ENCODE measurements at places on chromosomes 3 and 15.
A peak's percentile ranks its signal among the peaks of the same experiment; 100 is the strongest.

- no peak for DNase-seq
These were observed 108.1 kb upstream of the CCDC54 start for GRCh38 chr3:107269136-107269535.

- no peak for DNase-seq
These were observed 1.5 kb downstream of the SLITRK3 start for GRCh38 chr3:165194511-165195240.

DNA sequence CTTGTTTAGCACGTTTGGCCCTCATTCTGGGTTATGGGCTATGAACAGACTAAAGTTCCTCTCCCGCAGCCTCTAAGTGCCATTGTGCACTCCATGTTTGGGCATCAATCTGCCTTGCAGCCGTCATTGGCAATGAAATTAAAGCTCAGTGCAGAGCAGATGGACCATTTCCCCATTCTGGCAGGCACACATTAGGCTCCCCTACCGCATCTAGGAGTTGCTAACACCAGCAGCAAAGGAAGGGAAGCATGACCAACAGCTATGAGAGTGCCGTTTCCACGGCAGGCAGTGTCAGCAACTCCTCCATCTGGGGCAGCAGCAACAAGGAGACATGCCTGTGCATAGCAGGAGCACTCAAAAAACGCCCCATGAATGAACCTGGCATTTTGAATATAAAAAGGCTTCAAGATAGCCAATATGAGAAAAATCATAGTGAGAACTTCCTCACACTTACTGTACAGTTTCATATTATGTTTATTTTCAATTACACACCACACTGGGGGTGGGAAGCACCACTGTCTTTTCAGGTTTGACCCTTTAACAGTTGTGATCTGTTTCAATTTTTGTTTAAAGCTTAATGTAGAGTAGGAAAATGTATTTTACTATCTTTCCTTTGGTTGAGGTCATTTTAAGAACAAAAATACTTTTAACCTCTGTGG lies 218.7 kb downstream of the KCNMB2 start:
- no peak for DNase-seq

- no peak for DNase-seq
These were observed 24.2 kb downstream of the CYP11A1 start for GRCh38 chr15:74343127-74343796.

DNA sequence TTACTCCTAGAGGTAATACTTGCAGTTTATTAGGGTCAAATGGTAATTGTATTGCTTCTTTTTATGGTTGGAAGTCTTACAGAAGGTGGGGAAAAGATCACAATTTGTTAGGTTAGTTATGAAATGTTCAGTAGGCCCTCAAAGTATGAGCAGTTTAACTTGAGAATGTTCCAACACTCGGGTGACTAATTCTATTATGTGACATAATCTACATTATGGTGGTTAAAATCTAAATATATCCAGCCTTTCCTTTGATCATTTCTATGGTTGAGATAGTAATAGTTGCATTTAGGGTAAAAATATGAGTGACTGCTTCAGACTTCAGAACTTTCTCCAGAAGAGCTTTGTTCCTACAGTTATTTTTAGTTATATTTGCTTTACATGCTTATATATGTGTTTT lies 19.6 kb upstream of the FBXO22 start:
- DNase-seq = no peak

- no peak for DNase-seq
These were observed 38.5 kb upstream of the DNAJC13 start for GRCh38 chr3:132378846-132379245.

GRCh38 chr15:80401456-80401855 lies 2.7 kb upstream of the ARNT2 start:
- no peak for DNase-seq

DNA sequence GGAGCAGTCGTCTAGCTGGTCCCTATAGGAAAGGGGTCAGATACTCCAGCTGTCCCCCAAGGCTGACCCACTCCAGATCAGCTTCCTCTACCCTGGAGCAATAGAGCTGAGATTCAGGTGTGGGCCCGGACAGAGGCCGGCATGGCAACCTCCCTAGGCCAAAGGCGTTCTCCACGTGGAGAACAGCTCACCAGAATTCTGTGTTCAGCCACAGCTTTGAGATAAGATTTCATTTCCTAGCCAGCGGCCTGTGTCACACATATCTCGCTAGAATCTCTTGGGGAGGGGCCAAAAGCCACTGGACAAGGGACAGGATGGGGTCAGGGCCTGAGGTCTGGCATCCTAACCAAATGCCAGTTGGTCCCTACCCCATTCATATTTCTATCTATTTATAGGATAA lies 20.1 kb downstream of the SRGAP3 start:
- no peak for DNase-seq

DNA sequence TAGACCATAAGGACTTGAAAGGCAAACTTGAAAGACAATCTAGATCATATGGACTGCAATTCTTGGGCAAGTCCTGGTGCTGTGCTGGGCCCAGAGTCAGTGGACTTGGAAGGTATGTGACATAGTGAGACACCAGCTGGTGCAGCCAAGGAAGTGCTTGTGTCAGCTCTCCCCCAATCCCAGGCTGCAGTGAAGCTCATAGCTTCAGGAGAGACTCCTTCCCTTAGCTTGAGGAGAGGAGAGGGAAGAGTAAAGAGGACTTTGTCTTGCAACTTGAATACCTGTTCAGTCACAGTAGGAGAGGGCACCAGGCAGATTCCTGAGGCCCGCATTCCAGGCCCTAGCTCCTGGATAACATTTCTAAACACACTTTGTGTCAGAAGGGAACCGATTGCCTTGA lies 127.4 kb upstream of the ZPLD1 start:
- no peak for DNase-seq

DNA sequence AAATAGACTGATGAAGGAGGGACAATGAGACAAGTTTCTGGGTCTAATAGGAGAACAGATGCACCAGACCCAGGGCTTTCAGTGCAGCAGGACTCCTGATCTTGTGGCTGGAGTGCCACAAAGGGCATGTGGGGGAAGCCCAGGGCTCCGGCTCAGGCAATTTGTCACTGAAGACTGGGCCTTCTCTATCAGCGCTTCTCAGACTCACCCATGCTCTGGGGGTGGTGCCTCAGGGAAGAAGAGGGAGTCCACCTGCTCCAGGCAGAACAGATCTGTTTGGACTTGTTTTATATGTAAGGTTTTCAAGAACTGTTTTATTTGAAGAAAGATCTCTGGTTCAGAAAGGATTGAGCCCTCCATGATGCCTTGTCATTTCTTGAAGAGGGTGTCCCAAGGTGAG lies 112.4 kb upstream of the TLE3 start:
- DNase-seq = no peak

DNA sequence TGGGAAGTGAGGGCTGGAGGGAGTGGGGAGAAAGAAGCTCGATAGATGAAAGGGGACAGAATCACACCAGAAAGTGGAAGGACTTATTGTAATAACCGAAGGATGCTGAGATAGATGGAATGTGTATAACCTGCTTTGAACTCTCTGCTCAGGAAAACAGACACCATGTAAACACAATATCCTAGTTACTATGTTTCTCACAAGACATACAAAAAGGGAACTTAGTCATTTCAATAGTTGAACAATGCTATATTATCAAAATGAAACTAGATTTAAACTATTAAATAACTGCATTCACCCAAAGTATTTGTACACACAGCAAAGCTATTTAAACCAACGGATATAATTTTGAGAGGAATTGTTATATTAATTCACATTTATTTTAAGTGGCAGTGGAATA lies 108.3 kb upstream of the GADL1 start:
- DNase-seq = no peak

DNA sequence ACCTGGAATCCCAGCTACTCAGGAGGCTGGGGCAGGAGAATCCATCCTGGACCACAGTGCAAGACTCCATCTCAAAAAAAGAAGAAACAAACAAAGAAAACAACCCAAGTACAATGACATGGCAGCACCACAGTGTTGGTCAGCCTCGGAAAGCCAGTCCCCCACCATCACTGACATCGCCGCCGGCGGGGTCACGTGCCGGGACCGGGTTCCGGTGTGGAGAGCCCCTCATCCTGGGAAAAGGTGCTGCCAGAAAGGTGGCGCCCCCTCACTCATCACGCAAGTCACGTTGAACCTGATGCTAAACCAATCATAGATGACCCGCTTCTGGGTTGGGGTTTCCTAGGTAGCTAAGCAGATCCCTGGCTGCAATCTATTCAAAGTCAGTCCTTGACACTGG lies 17.8 kb downstream of the QRICH1 start:
- DNase-seq = no peak

DNA sequence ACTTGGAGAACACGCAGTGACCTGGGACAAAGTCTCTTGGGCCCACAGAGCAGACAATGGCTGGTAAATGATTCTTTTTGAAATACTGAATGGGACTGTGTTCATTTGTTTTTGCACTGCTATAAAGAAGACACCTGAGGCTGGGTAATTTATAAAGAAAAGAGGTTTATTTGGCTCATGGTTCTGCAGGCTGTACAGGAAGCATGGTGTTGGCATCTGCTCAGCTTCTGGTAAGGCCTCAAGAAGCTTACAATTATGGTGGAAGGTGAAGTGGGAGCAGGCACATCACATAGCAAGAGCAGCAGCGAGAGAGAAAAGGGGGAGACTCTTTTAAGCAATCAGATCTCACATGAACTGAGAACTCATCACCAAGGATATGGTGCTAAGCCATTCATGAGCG lies 321.6 kb downstream of the THSD4 start:
- no peak for DNase-seq

GRCh38 chr3:173584838-173585831 lies 187.6 kb downstream of the NLGN1 start:
- DNase-seq = peak; percentile 1

DNA sequence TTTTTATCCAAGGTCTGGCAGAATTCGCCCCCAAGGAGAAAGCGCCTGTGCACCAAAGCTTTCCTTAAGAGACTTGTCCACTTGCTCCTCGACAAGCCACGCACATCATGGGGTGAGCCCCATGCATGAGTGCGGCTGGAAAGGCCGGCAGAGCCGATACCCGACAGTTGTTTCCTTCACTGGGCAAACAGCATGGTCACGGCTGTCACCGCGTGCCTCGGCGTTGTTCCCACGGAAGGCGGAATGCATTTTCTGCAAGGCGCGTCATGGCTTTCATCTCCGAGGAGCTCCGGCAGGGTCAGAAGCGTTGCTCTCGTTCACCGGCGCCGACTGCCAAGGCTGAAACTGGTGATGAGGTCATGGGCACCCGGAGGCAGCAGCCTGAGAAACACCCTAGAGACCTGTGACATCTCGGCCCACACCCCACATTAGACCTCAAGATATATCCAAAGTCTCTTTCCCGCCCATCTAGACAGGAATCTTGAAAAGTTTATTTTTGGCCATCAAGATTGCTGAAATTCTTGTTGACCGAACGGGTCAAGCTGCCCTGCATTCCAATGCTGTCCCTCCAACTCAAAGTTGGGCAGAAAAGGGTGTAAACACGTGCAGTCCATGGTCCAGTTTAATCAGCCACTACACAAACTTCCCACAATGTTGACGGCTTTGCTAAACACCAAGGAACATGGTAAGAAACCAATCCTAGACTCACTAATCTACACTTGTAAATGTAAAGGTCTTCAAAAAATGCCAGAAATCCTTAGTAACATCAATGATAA lies 604 bp upstream of the TJP1 start:
- DNase-seq = peak; percentile 65

- DNase-seq = peak; percentile 85
These were observed 1.8 kb upstream of the RPP25 start for GRCh38 chr15:74958320-74958907.

DNA sequence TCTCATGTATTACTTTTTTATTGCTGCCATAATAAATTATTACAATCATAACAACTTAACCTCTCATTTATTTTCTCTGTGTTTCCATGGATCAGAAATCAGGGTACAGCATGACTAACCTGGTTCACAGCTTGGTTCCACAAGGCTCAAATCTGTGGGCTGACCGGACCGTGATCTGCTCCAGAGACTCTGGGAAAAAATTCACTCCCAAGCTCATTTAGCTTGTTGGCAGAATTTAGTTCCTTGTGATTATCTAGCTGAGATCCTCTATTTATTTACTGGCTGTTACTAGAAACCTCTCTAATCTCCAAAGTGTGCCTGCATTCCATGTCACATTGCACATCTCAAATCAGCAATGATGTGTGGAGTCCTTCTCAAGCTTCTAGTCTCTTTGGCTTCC lies 386.6 kb downstream of the DIPK2A start:
- no peak for DNase-seq

DNA sequence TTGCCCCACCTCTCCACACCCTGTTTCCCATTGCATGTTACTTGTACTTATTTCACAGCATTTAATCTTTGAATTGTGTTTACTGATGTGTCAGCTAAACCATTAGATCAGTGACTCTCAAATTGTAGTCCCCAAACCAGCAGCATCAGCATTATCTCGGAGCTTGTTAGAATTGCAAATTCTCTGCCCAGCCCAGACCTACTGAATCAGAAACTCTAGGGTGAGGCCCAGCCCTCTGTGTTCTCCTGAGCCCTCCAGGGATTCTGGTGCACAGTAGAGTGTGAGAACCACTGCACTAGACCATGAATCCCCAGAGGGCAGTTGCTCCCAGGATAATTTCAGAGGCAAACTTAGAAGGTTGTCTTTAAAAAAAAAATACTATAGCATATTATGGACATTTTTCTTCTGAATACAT lies 13.0 kb downstream of the PLD1 start:
- DNase-seq = no peak

DNA sequence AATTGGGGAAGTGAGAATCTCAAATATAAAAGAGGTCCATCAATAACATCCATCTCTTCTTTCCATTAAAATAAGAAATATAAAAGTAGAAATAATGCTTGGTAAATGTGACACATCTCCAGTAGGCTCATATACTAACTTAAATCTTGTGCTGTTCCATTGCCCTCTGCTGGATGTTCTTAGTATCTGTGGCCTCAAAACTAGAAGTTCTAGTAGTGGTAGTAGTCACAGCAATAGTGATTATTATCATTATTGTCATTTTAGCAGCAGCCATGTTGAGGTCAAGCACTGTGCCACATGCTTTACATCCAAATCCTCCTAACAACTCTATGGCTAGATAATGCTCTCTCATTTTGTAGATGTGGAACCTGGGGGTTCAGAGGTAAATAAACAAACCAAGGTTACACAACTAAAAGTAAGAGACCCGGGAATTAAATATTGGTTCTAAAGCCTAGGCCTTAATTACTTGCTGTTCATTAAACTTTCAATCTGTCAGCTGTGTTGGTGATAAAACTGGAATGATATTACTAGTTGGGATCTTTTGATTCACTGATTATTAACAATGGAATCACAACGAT lies 20.2 kb upstream of the BTLA start:
- peak; percentile 50 for DNase-seq

Data from A549 (cell line).